ENCODE measurements at places on chromosomes 13 and 19. TPM values are rescaled to one million over a fixed set of nuclear protein-coding genes. Genes with fewer than 3 reads are reported as not detected.

MAST1 gene
- 0.35 TPM for total RNA-seq

ZNF135 gene
- total RNA-seq: 0.77 TPM

DZIP1 gene
- total RNA-seq: 0.05 TPM

SLITRK6 gene
- not detected for total RNA-seq

TMEM238 gene
- 20.6 TPM for total RNA-seq

C19orf67 gene
- total RNA-seq: not detected

BRME1 gene
- total RNA-seq: 8.0 TPM

PRKD2 gene
- 178 TPM for total RNA-seq

CGB1 gene
- not detected for total RNA-seq

- no peak for DNase-seq
These were observed at the start of gene MYO16 for GRCh38 chr13:108629181-108629752. MYO16 (plus strand) TSS chr13:108629611; CDS start chr13:108629845, 234 bp downstream.

- DNase-seq: no peak
These were observed 20.9 kb downstream of the GRTP1 start for GRCh38 chr13:113342820-113343691.

DNA sequence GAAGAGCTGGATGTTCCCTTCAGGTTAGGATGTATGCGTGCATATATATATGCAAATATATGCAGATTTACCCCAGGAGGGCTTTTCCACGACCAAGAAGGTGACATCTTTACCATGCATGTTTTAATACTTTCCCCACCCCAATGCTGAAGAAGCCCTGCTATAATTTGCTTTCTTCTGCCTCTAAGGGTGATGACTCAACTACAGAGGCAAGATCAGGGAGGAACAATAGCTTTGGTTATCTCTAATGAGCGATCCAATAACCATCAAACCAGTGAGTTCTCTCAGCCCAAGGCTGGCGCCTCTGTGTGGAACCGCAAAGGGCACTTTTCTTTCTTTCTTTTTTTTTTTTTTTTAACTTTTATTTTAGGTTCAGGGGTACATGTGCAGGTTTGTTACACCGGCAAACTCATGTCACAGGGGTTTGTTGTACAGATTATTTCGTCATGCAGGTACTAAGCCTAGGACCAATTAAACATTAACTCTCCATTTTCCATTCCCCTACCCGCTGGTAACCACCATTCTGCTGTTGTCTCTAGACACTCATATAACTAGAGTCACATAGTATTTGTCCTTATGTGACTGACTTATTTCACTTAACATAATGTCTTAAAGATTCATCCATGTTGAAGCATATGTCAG, 25.7 kb upstream of the UBE2L5 start:
- DNase-seq: no peak

- DNase-seq: no peak
These were observed 1.9 kb downstream of the MAN2B1 start for GRCh38 chr19:12664406-12665280.

- DNase-seq: peak; percentile 58
These were observed 1.2 kb upstream of the KLF16 start for GRCh38 chr19:1864480-1865171.

GRCh38 chr13:113726961-113727411, 32.0 kb upstream of the TMEM255B start:
- DNase-seq: no peak

- DNase-seq: no peak
These were observed 76.7 kb downstream of the CACNA1A start for GRCh38 chr19:13429563-13429962.

GRCh38 chr13:91381371-91381770, 17.1 kb upstream of the GPC5 start:
- no peak for DNase-seq

DNA sequence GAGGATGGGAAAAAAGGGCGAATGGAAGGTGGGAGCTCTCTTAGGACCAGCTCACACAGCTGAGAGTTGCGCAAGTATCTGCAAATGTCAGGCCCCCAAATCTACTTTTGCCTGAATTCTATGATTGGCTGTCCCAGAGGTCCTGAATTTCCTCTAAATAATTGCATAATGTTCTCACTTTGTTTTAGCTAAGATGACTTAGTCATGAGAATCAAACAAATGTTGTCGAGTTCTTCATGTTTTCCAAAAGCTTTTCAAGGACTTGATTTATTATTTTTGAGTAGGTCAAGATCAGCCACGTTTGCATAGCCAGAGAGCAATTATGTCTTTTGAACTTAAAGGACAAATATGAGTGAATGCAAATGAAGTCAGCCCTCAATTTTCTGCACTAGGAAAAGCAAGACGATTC, 246.6 kb upstream of the MAB21L1 start:
- no peak for DNase-seq

GRCh38 chr19:32599736-32600157, 18.8 kb downstream of the PDCD5 start:
- DNase-seq: peak; percentile 72

- DNase-seq: no peak
These were observed 1.7 kb downstream of the DMAC2 start for GRCh38 chr19:41437944-41438574.

DNA sequence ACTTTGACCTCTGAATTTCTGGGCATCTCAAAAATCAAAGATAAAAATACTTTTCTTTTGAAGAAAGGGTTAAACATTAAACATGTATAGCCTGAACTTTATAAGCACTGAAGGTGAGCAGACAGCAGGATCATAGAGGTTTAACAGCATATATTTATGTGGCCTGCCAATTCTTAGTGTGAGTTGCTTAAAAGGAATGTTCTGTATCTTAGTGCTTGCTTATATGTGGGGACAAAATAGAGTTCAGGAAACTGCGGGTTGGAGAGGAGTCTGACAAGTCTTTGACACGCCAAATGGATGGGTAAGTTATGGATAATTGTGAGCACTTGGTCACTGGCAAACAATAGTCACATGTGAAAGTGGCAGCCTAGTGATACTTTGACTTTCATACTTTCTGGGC, 1419.4 kb upstream of the SPRY2 start:
- DNase-seq: no peak

DNA sequence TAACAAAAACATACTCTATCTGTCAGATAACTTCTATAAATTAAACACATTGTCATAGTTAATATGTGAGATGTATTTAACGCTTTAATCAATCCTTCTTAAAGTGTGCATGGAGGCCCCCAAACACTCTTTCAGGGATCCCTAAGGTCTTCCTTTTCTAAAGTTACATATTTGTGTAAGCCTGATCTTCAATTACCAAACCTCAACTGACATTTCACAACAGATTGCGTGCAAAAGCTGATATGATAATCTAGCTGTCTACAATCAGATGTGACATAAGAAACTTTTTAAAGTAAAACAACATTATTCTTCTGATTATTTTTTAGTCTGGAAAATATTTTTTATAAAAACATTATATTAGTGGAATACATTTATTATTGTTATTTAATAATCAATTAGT, 1850.4 kb downstream of the OLFM4 start:
- DNase-seq: no peak

GRCh38 chr19:31930401-31930800, 415.0 kb upstream of the ZNF507 start:
- DNase-seq: no peak

DNA sequence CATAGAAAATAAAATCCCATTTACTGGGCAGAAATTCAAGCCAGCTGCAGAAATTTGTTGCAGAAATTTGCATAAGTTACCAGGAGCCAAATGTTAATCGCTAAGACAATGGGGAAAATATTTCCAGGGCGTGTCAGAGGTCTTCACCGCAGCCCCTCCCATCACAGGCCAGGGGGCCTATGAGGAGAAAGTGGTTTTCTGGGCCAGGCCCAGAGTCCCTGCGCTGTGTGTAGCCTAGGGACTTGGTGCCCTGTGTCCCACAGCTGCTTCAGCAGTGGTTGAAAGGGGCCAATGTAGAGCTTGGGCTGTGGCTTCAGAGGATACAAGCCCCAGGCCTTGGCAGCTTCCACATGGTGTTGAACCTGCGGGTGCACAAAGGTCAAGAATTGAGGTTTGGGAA, 278.9 kb upstream of the PCDH9 start:
- DNase-seq: no peak

- DNase-seq: no peak
These were observed 192.2 kb downstream of the STK24 start for GRCh38 chr13:98384739-98385138.

DNA sequence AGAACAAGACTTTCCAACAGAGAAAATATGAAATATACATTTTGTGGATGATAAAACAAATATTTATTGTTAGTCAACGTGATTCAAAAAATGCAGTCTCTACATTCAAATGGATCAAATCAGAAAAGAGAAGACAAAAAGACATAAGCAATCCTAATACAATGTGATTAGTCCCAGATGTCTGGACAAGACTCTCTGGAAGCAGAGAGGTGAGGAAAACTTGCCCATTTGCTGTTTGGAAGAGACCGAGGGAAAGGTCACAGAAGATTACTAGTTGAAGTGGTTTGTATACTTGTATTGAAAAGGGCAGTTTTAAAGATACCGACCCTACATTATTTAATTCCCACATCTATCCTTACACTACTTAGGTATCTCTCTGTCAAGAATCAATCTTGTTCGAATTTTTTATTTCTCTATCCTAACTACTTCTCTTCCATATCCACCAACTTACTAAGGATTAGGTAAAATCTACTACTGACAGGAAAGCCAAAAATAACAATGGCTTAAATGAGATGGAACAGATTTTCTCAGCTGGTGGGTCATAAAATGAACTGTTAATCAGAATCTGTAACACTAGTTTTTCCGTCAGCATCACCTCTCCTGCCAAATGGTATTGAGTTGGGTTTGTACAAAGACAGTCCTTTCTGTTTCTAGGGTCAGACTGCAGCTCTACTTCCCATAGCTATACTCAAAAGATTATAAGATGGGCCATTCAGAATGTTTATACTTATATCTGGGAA, 497.1 kb downstream of the DCT start:
- DNase-seq: no peak

DNA sequence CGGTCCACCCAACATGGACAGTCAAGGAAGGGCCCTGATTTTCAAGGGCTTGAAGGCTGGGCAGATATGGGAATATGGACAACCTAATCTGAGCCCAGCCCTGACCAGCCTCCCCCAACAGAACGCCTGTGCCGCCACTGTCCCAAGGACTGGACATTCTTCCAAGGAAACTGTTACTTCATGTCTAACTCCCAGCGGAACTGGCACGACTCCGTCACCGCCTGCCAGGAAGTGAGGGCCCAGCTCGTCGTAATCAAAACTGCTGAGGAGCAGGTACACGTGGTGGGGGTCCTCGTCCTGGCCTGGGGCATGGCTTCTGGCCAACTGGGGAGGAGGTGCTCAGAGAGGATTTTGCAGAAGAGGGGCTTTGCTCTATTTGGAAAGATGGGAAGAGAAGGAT, 3.5 kb downstream of the CLEC4M start:
- DNase-seq: no peak

- DNase-seq: no peak
These were observed 80.5 kb downstream of the GPC6 start for GRCh38 chr13:93307136-93307535.

DNA sequence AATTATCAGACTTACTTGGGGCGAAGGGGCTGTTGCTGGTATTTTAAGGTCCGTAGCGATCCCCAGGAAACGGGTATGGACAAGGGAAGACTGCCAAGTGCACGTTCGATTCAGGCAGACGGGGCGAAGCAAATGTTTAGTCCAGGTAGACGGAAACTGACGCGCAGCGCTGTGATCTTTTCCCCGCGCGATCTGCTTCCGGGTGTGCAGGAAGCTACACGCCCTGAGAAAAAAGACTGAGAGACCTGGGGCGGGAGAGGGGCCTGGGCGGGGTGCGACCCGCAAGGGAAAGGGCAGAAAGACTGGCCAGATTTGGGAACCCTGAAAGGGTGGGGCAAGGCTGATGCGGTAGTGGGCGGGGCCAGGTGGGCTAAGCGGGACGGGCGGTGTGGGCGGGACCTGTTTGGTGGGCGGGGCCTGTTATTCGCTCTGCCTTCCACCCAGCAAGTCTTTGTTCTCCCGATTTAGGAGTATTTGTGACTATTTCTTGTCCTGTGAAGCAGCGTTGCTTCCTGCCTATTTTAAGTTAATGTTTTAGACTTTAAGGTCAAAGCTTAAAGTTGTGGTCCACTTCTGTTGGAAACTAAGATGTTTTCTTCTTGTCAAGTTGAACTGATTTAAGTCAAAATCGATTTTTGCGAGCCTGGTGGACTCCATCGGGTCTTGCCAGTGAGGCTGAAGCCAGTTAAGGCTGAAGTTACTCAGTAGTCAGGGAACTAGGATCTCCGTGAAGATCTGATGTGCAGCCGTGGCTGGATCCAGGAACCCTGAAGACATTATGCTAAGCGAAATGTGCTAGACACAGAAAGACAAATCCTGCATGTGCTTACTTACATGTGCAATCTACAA, at the start of gene ZNF836:
ZNF836 (minus strand) TSS at position 301 of the 849 bp plus-strand sequence. CDS start 3,549 bp downstream, outside the sequence.
- DNase-seq: peak; percentile 95

GRCh38 chr13:99555149-99555548, 53.9 kb downstream of the TM9SF2 start:
- no peak for DNase-seq

DNA sequence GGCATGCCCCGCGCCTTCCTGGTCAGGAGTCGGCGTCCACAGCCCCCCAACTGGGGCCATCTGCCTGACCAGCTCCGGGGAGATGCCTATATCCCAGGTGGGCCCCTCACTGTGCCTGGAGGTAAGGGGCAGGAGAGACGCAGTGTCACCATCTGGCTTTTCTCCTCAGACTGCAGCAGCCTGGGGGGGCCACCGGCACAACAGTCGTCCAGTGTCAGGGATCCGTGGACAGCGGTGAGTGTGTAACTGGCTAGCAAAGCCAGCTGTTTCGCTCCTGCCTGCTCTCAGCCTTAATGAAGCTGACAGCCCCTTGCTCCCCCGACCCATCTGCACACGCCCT, 227 bp downstream of the OVOL3 start:
- no peak for DNase-seq

Measured in activated CD4-positive, alpha-beta T cell treated with anti-CD3 and anti-CD28 coated beads, Interleukin-2, amount 10 ng/mL, durations not matched to agents 7 days and 5 days (primary cell).